Glomerular endothelial cell (primary cell): ENCODE measurements at places on chromosomes 3 and 15.
A peak's percentile ranks its signal among the peaks of the same experiment; 100 is the strongest.

DNA sequence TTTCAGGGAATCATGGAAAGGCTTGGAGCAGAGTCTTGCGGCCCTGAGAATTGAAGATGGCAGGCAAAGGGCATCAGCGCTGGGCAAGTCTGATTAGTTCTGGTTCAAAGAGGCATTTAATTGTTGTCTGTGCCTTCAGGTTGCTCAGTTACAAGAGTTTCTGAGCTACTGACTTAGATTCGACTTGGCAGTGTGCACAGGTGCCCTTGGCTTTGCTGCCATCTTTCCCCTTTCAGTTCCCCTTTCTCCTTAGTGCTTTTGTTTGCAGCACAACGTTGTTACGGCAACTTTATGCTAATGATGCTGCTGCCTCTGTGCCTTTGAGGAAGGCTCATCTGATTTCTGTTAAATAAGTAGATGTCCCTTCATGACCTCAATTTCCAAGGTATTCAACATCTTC, 12.5 kb downstream of the P2RY14 start:
- no peak for DNase-seq

DNA sequence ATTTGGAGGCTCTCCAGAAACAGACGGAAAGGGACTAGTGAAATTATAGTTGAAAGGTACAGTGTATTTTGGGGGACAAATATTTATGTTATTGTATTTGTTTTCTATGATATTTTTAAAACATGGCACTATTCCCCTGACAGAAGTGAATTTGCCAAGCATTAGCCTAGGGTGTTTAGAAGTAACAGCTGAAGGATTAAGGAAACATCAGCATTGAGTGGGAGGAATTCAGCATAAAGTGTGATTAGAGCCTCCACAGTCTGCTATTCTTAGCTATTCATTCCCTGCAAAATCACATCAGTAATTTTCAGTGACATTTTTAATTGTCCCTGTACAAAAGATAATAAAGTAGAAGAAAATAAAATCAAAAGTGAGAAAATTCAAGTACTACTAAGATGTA, 231.4 kb downstream of the ROBO2 start:
- DNase-seq = no peak

DNA sequence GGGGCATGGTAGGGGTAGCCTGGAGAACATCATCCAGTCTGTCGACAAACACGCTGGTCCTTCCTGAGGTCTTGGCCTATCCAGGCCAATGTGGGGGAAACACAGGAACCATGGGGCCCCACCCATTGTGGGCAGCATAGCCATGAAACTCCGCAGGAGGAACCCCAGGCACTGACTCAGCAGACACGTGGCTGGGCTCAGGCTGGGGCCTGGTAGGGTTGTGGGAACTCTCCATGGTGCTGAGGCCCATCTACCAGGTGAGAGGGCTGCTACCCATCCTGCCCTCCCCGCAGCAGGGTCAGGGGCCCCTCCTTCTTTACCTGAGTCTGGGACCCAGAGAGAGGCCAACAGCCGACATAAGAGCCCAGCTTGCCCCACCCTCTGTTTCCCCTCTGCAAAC, 22.6 kb upstream of the CACNA2D2 start:
- DNase-seq = no peak

- DNase-seq = no peak
These were observed 16.3 kb downstream of the BMF start for GRCh38 chr15:40092256-40092978.

DNA sequence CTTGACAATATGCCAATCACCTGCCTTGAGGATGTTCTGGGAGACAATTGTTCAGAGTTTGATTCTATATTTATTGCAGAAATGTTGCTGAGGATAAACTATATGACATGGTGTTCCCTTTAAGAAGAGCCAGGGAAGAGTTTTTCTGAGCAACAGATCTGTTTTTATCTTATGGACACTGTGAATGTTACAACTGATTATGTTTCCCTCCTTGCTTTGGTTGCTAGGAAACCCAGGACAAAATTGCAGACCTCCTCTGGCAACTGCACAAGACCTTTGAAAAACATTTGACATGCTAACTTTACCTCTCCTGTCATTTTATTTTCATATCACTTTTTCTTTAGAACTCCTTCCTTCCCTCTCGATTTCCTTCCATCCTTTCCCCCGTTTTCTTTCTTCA, 8.2 kb upstream of the TM6SF1 start:
- DNase-seq = no peak

DNA sequence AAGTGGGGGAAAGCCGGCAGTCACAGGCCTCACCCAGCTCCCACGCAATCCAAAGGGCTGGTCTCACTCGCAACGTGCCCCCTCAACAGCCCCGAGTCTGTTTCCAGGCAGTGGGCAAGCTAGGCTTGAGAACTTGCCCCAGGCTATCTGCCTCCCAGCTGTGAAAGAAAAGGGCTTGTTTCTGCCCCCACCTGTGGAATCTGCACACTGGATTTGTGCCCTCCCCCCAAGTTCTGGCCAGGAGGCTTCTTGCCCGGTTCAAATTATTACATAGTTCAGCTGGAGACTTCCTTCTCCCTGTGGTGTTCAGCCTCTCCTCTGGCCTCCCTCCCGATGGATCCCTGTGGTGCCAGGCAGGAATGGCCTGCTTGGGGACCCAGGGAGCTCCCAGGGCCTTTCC, 283.9 kb upstream of the LYSMD4 start:
- DNase-seq = no peak

DNA sequence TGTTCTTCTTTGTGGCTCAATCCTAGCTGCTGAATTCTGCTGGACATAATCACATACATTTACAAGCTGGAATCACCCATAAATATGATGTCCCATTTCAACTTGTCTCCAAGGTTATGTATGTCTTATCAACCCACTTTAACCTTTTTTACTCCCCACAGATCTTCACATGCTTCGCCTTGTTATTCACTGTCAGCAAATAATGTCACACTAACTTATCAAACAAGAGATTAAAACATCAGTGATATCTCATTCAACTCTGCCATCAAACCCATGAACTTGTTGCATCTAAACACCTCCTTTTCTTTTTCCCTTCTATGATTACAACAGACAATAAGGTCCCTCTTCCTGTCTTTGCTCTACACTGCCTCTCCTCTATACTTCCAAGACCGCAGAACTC, 240.7 kb downstream of the TBC1D5 start:
- no peak for DNase-seq

DNA sequence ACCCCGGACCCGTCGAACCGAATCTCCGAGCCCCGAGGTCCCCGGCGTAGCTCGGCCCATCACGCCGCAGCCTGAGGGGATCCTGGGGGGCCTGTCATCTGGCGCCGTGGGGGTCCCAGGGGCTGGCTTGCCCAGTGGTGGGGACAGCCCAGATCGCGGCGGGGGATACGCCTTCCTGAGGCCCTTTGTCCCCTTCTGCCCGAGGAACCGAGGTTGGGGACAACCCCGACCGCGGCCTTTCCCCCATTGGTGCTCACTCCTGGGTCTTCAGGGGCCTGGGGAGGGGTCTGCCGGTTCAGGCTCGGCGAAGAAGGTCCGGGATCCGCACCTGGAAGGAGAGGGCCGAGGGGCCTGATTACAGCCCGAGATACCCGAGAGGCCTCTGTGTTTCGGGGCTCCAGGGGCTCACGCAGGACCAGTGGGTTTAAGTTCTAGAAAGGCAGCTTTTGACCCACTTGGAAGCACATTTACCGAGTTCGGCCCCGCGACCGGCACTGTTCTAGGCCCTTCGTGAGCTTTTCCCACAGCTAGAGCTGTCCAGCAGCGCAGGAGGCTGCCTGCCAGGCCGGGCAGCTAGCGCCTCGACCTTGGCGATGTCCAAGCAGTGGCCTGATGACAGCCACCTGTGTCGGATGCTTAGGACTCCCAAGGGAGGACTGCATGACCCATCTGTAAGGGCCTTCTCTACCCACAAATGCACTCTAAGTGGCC, 504 bp downstream of the ABHD2 start:
- DNase-seq = no peak

DNA sequence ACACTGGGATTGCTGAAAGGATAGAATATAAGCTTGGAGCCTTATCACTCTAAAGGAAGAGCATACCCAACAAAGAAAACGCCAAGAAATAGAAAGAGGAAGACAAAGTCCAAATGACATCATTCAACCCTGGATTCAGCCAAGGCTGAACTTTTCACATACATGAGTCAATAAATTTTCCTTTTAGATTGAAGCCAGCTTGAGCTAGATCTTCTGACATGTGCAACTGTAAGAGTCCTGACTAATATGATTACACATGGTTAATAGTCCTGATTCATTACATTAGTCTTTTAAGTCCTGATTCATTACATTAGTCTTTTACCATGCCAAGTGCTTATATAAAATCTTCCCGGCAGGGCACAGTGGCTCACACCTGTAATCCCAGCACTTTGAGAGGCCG, 13.6 kb upstream of the DENND6A start:
- DNase-seq = no peak

DNA sequence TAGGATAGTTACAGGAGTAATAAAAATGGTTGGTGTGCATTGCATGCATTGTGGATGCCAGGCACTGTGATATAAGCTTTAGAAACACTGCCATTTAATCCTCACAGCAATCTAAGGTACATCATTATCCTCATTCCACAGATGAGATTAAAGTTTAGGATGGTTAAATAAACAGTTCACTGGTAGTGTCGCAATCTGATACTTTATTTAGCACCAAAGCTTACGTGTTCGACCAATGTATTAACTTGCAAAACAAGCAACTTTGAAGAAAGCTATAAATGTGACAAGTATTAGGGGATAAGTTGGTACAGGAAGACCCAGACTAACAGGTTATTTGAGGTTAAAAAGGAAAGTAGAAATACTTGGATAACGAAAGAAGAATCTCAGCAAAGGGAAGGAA, 150.5 kb upstream of the ZNF385D start:
- no peak for DNase-seq

DNA sequence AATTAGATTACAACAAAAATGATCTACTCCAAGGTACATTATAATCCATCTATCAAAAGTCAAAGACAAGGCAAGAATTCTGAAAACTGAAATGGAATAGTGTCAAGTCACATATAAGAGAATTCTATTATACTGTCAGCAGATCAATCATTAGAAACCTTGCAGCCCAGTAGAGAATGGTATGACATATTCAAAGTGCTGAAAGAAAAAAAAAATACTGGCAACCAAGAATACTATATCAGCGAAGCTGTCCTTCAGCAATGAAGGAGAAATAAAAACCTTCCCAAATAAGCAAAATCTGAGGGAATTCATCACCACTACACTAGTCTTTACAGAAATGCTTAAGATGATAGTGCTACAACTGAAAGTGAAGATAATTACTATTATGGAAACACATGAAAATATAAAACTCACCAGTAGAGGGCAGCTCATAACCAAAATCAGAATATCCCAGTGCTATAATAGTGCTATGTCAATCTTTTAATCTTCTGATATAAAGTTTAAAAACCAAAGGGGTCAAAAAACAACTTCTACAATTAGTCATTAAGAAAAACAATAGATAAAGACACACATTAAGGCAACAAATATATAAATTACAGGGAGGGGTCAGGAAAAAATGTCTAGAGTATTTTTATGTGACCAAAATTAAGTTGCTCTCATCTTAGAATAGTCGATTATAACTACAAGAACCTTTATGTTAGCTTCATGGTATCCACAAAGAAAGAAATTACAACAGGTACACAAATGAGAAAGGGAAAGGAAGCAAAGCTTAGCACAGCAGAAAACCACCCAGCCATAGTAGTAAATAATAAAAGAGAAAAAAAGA, 190.7 kb upstream of the CNTN6 start:
- DNase-seq = peak; percentile 29

GRCh38 chr3:65625305-65625704, 413.4 kb downstream of the MAGI1 start:
- no peak for DNase-seq

DNA sequence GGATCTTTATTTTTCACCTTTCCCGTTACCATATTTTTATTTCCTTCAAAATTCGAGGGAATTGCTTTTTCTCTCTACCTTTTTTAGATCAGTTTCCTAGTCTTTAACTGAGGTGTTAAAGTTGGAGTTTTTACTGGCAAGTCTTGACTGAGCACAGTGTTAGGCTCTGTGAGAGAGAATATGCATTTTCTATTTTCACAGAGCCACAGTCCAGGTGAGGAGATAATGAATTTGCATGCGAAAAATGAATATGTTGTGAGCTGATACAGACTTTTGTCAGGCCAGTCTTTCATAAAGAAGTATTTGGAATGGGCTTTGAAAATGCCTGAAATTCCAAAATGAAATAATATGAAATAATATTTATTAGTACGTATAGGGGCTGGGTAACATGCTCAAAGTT, 31.9 kb downstream of the MME start:
- DNase-seq = no peak

DNA sequence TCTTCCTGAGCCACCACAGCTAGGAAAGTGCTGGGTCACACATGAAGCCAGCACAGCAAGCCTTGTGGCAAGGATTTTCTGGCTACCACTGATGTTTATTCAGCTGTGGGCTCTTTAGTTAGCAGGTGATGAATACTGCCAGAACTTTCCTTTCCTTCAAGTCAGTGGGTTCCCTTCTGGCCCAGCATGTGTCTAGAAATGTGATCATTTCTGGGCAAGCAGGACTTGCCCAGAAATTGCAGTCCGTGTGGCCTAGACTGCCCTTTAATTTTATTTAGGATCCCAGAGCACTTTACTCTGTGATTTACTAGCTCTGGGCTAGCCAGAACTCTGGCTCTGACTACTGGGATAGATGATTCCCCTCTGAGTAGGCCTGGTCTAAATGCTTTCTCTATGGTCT, 397.5 kb downstream of the ZIC4 start:
- no peak for DNase-seq

DNA sequence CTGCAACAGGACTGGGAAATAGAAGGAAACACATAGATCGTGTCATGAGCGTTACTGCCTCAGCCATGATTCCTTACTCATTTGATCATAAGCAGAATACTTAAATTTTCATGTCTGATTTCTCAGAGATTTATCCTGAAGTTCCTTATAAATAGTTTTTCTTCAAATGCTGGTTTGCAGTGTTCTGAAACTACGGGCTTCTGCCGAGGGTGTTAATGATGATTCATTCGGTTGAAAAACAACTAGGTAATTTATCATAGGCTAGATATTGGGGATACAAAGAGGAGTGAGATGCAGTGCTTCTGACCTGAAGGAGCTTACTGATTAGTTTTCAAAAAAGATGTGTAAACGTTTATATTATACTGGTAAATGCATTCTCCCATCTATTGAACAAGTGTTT, 428.9 kb downstream of the NLGN1 start:
- no peak for DNase-seq

GRCh38 chr3:64473466-64473865, 214.3 kb downstream of the ADAMTS9 start:
- no peak for DNase-seq

DNA sequence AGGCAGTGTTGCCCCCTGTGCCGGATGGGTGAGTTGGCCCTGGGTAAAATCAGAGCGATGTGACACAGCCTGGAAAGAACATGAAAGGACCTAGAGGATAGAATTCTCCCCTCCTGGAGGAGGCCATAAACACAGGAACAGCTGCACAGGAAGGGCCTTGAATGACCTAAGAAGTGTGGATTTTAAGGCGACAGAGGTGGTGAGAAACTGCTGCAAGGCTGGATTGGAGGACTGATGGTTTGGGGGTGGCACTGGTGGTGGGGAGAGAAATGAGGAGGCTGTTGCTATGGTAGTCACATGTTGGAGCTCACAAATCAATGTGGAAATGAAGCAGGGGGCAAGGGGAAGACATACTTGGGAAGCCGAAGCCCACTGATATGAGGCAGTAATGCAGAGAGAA, 13.8 kb downstream of the XIRP1 start:
- peak; percentile 63 for DNase-seq
